ENCODE measurements at places on chromosomes 2 and 18.

DNA sequence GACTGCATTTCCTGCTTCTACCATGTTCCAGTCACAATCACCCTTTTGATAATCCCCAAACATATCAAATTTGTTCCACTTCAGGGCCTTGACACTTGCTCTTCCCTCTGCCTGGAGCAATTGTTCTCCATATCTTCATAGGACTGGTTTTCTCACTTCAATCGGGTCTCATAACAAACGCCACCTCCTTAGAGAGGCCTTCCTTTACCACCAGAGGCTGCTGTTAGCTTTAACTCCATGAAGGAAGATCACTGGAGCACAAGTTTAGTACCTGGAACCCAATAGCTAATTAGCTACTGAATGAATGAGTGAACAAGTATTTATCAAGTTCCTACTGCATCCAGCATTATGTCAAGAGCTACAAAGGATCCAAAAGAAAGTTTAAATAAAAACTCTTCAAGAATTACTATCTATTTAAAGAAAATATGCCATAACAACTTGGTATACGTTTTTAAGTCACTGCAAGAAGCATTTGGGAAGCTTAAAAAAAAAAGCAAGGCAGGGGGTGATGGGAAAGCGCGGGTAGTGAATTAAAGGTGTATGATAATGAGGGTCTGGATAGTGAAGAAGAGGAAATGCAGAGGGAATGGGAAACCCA is 58.8 kb downstream of the BAZ2B start:
- ATAC-seq = no peak

GRCh38 chr2:173669271-173669853 is 295.8 kb downstream of the SP3 start:
- no peak for ATAC-seq

GRCh38 chr2:82282111-82282882 is 1977.7 kb upstream of the LRRTM1 start:
- no peak for ATAC-seq

DNA sequence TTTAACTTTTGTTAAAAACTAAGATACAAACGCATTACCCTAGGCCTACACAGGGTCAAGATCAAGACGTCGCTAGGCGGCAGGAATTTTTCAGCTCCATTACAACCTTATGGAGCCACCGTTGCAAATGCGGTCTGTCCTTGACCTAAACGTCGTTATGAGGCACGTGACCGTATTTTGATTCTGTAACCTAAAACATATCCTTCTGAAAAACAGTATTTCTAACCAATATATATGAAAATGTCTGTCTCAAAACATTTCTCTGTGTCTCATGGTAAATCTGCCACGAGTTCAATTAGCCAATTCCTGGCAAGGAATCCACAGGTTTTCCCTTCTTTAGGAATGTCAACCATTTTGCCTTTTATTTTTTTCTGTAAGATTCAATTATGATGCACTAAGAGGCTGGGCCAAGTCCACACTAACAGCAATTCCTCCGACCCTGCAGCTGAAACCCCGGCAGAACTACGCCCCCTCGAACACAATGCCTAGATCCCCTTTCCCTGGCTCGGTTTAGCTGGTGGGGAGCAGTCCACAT is 1.7 kb downstream of the RTN4 start:
- ATAC-seq = no peak

DNA sequence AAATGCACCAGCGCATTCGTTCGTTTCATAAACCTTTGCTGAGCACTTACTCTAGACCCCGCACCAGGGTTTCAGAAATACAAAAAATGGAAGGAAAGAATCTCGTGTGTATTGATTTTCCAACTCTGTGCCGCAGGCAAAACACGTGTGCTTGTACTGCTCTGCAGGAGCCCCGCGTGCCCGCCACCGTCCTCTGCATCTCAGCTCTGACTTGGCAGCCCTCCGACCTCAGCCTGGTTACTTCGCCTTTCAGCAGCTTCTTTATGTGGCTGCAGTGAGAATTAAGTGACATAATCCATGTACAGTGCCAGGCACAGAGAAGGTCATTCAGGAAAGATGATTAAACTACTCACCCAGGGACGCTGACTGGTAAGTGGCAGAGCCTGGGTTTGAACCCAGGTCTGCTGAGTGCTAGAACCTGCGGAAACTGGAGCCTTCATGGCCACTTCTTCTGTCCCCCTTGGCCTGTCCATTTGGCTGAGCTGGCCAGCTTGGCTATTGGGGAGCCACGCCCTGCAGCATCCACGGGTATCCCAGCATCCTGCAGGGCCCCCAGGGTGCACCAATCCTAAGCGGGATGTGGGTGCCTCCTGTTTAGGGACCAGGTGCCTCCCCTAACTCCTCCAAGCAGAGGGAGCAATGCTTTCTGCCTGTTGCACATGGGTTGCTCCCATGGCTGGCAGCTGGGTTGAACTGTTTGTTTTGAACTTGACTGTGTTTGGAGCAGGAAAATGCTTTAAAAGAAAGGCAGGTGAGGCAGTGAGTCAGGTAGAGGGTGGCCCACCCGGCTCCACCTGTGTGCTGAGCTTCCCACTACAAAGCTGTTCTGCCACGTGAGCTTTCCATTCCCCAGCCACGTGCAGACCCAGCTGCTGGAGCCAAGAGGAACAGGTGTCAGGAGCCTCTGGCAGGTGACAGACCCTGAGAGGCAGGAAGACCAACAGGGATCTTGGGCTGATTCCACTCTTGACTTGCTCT is 34.3 kb downstream of the INHBB start:
- no peak for ATAC-seq

GRCh38 chr2:191800874-191801273 is 46.0 kb downstream of the CAVIN2 start:
- ATAC-seq = no peak

Measured in SK-N-SH treated with all-trans-retinoic acid at 6 μM for 48 hours (cell line).